ENCODE measurements at places on chromosomes 11 and 22.

GRCh38 chr11:353179-353873, 16.0 kb upstream of the B4GALNT4 start:
- DNase-seq, result no peak

DNA sequence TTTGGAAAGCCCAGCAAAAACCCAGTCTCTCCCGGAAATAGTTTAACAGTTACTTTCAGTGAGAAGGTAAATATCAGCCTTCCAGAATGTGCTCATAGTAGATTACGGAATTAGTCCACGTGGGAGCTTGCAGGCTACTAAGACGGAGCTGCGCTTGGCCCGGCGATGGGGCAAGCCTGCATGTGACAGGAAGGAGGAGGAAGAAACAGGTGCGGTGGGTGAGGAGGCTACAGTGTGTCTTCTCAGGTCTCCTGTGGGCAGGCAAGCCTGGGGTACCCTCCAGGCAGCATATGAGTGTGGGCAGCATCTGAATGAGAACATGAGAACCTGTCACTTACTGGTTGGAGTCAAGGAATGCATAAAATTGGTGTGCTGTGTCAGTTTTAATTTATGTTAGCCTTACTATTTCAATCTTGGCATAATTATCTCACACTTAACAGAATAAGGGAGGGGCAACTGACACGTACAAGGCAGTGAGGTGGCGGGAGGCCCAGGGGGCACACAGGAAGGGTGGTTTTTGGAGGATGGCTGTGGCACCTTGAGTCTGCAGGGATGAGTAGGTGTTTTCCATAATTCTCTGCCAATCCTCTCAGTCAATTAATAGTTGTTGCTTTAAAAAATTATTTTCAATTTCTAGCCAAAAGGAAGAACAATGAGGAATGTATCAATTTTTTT, 35.7 kb downstream of the CLMP start:
- DNase-seq, result no peak

- no peak for DNase-seq
Measured at GRCh38 chr11:62908468-62909072, 12.6 kb downstream of the CHRM1 start.

GRCh38 chr11:78535027-78535426, 39.6 kb downstream of the NARS2 start:
- DNase-seq, result peak; percentile 9

GRCh38 chr11:66892911-66893310, 36.0 kb downstream of the LRFN4 start:
- DNase-seq, result no peak

- no peak for DNase-seq
Measured at GRCh38 chr11:44618561-44619425, 53.3 kb downstream of the CD82 start.

GRCh38 chr22:39622881-39623367, 52.4 kb downstream of the CACNA1I start:
- peak; percentile 69 for DNase-seq
